Omental fat pad (tissue), 4 donors: ENCODE measurements at places on chromosomes 7 and 10. TPM values are rescaled to one million over a fixed set of nuclear protein-coding genes. Genes with fewer than 3 reads are reported as not detected.

GRCh38 chr10:95567903-95568630 is 6.9 kb upstream of the SORBS1 start:
- no peak for DNase-seq

- DNase-seq = no peak
Measured at GRCh38 chr10:58016614-58017013, 251.1 kb downstream of the IPMK start.

DNA sequence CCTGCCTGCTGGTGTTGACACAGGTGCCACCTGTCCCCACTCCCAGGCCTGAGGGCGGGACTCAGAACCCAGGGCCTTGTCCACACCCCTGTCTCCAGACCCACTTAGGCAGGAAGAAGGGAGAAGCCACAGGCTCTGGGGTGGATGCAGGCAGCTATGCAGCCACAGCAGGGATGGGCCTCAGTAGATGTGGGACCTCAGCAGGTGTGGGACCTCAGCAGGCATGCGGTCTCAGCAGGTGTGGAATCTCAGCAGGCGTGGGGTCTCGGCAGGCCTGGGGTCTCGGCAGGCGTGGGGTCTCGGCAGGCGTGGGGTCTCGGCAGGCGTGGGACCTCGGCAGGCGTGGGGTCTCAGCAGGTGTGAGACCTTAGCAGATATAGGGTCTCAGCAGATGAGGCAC is 118.0 kb upstream of the PITRM1 start:
- DNase-seq = no peak

GRCh38 chr10:101585841-101586240 is 2.2 kb downstream of the POLL start:
- DNase-seq = no peak

- no peak for DNase-seq
Measured at GRCh38 chr10:43958071-43958432, 309.4 kb upstream of the ZNF32 start.

DNA sequence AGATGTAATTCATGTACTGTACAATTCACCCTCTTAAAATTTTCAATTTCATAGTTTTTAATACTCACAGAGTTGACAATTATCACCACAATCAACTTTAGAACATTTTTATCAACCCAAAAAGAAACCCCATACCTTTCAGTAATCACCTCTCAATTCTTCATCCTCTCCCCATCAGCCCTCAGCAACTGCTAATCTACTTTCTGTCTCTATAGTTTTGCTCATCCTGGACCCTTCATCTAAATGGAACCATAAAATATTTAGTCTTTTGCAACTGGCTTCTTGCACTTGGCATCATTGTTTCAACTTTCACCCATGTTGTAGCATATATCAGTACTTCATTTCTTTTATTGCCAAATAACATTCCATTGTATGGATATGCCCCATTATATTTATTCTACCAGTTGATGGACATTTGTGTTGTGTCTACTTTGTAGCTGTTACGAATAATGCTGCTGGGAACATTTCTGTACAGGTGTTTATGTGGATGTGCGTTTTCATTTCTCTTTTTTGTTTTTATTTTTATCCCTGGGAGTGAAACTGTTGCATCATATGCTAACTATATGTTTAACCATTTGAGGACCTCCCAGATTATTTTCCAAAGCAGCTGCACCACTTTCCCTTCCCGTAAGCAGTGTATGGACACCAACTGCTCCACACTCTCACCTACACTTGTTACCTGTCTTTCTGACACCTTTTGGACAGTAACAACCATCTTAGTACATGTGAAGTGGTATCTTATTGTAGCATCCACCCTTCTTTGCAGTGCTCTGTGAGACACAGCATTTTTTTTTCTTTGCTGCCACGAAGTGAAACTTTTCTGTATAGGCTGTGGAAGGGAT is 65.4 kb upstream of the APBB1IP start:
- no peak for DNase-seq

DNA sequence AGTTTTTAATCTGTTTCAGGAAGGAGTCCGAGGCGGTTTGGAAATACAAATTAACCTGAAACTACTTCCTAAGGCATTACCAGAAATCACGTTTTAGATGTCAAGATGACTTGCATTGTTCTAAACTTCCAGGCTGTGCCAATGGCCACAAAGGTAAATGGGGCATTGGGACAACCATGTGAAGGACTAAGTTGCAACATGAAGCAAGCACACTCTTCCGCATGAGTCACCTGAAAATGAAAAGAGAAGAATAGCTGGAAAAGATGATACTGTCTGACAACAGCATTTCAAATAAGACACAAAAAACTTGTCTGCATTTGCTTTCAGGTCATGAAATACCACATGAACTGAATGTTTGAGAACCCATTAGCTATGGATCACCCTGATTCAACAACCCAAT is 262.1 kb downstream of the AHR start:
- DNase-seq = no peak

DNA sequence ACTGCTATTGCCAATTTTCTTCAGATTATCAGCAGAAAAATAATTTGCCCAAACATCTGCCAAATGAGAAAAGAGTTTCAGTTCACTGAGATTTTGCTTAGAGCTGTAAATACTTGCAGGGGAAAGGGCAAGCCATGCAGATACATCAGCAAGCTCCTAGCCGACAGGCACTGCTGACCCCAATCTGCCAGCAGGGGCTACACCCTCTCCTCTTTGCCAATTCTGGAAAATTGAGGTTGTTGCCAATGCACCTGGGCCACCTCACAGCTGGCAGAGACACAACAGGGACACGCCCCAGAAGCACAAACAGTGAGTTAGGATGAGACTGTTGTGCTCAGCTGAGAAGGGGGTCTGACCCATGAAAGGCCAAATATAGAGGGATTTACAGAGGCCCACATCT is 129.5 kb upstream of the MYO3A start:
- no peak for DNase-seq

GRCh38 chr7:23308754-23309153 is 9.6 kb downstream of the MALSU1 start:
- no peak for DNase-seq

GRCh38 chr10:114375047-114375446 is 29.3 kb downstream of the AFAP1L2 start:
- no peak for DNase-seq

- no peak for DNase-seq
Measured at GRCh38 chr10:115001506-115002381, 63.7 kb downstream of the TRUB1 start.

Gene CUBN
- total RNA-seq = 2.2 TPM

Gene CRHR2
- total RNA-seq = not detected

Gene SAP25
- total RNA-seq = 1.7 TPM
